Thoracic aorta (tissue), 2 donors: ENCODE measurements at places on chromosomes 5 and 9.

DNA sequence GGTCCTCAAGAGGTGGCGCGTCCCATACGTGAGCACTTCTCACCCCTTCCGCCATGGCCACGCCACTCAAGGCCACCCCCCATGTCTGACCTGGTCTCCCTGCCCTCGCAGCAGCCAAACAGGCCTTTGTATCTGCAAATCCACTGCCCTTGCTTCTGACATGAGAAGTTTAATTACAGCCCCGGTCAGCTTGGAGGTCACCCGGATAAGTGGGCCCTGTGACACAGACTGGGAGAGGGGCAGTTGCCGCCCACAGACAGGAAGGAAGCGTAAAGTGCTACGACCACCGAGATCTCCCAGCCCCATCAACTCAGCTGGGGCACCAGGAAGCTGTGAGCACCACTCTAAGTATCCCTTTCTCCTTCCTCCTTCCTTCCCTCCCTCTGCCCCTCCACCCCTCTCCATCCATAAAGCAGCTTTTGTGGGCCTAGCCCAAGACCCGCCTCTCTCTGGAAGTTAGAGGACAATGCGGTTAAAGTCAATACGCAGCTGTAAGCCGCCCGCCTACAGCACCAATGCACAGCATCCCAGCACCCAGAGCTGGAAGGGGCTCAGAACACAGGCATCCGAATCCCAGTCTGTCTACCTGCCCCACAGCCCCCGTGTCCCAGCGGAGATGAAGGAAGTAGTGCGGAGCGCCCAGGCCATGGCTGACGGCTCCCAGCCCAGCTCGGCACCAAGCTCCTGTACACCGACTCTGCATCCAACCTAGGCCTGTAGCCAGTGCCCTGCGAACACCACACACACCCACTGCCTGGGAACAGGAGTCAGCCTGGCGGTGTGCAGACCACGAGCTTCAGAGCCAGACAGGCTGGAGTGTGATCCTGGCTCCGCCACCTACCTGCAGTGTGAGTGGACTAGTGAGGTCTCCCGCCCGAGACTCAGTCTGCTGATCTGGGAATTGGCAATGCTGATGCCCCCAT is 44.8 kb upstream of the RNF130 start:
- DNase-seq: no peak
- H3K4me3 ChIP-seq: no peak overlapping the region
- H3K27ac ChIP-seq: no peak overlapping the region
- no peaks in the 10 kb centered on the region for H3K27me3 ChIP-seq
- no peaks in the 10 kb centered on the region for H3K36me3 ChIP-seq
- no peaks in the 10 kb centered on the region for H3K4me1 ChIP-seq

- H3K4me3 ChIP-seq: no peak overlapping the region
- H3K27ac ChIP-seq: no peak overlapping the region
- no peaks in the 10 kb centered on the region for H3K36me3 ChIP-seq
- H3K4me1 ChIP-seq: no peaks in the 10 kb centered on the region
These were observed 334.0 kb downstream of the ARHGEF28 start for GRCh38 chr5:73960023-73960422.

DNA sequence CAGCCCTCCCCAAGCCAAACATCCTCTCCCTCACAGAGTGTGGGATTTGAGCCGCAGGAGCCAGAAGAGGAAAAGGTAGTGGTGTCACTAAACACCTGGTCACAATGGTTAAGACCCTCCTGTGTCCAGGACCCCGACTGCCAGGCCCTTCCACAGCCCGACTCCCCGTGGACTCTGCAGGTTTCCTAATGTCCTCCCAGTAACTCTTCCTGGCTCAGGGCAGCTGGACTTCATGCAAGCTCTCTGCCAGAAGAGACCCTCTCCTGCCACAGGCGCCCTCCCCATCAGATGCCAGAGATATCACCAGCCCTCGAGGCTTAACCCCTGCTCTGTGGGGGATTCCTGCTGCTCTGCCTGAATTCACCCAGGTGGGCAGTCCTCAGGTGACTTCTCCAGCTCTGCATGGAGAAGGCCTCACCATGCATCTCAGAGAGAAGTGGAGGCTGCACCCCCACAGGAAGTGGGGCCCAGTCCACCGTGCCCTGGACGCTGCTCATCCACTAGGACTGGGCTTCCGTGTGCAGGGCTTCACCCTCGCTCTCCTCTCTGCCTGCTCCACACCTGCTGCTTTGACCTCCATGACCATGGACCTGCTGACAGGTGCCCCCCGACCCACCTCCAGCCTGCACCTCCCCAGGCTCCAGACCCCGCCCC is 111.2 kb downstream of the ADAMTS2 start:
- H3K27me3 ChIP-seq: no peaks in the 10 kb centered on the region
- H3K36me3 ChIP-seq: no peaks in the 10 kb centered on the region

DNA sequence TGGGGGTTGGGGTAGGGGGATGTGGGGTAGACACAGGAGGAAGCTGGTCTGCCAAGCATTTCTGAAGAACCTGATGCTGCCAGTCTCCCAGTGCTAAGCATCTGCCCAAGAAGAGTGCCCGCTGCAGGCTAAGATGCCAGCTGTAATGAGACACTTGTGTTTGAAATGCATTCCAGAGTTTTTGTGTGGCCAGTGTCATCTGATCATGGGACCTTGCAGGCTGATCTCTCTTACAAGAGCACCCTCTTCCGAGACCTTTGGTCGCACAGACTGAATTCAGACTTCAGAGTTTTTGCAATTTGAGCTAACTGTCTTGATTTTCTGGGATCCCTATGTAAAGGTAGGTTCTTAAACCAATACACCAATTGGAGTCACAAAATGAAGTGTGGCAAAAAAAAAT is 58.1 kb downstream of the DENND1A start:
- peaks cover 3% of the 10 kb centered on the region for H3K36me3 ChIP-seq
- H3K27me3 ChIP-seq: no peaks in the 10 kb centered on the region
- DNase-seq: no peak
- H3K4me1 ChIP-seq: peaks cover 3% of the 10 kb centered on the region
- no peak overlapping the region for H3K27ac ChIP-seq
- no peak overlapping the region for H3K4me3 ChIP-seq

GRCh38 chr9:95286151-95286550 is 31.4 kb downstream of the FANCC start:
- no peak for DNase-seq
- no peaks in the 10 kb centered on the region for H3K36me3 ChIP-seq
- no peak overlapping the region for H3K4me3 ChIP-seq
- no peak overlapping the region for H3K27ac ChIP-seq
- H3K27me3 ChIP-seq: no peaks in the 10 kb centered on the region

- no peak overlapping the region for H3K4me3 ChIP-seq
- no peaks in the 10 kb centered on the region for H3K4me1 ChIP-seq
- no peaks in the 10 kb centered on the region for H3K27me3 ChIP-seq
- H3K27ac ChIP-seq: no peak overlapping the region
- DNase-seq: no peak
- no peaks in the 10 kb centered on the region for H3K36me3 ChIP-seq
These were observed 451.2 kb upstream of the TLE4 start for GRCh38 chr9:79120533-79120932.

GRCh38 chr5:78162253-78162862 is 132.1 kb downstream of the AP3B1 start:
- no peak for DNase-seq
- H3K4me1 ChIP-seq: no peaks in the 10 kb centered on the region
- no peak overlapping the region for H3K27ac ChIP-seq
- no peaks in the 10 kb centered on the region for H3K27me3 ChIP-seq

DNA sequence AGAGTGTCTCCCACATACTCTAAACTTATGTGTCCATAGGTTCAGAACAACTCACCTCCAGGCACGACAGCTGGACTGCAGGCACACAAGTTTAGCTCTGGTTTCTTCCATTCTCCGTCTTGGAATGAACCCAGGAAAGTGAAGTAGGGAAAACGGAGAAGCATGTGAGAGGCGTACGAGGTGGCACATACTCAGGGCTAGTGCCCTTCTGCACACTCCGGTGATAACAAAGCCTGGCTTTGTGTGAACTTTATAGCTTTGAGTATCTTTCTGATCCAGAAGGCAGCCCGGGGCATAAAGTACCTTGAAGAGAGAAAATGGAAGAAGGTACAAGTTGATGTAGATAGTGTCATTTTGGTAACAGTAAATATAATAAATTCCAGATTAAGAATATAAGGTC is 11.1 kb upstream of the HTR4 start:
- no peak overlapping the region for H3K27ac ChIP-seq
- no peak overlapping the region for H3K4me3 ChIP-seq
- DNase-seq: no peak
- H3K27me3 ChIP-seq: no peaks in the 10 kb centered on the region
- no peaks in the 10 kb centered on the region for H3K4me1 ChIP-seq

DNA sequence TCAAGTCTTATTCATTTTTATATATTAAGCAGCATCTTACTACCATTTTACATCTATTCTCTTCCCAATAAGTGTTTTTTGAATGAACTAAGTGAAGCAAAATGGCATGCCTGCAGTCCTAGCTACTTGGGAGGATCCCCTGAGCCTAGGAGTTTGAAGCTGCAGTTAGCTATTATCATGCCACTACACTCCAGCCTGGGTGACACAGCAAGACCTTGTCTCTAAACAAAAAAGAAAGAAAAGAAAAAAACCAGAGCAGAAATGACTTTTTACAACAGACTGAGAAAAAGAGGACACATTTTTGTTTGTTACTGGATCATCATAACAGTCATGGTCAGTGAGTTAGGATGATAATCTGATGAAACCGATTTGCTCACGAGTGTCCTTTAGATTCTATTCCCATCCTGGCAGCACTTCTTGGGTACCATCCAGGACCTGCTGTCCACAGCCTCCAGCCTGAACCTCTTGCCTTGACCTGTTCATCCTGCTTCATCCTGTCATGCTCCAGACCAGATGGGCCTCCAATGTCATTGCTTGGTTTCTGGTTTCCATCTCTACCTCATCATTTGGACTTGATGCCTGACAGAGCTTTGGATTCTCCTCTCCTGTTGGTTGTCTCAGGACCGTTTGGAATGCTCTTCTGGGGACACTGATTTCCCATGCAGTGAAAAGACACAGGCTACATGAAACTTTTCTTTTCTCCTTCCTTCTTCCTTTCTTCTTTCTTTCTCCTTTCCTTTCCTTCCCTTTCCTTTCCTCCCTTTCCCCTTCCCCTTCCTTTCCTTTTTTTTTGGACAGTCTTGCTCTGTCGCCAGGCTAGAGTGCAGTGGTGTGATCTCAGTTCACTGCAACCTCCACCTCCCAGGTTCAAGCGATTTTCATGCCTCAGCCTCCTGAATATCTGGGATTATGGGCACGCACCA is 50.1 kb upstream of the GLRX start:
- peaks cover 21% of the 10 kb centered on the region for H3K4me1 ChIP-seq
- H3K36me3 ChIP-seq: no peaks in the 10 kb centered on the region
- H3K27ac ChIP-seq: no peak overlapping the region
- no peak for DNase-seq
- H3K27me3 ChIP-seq: no peaks in the 10 kb centered on the region

GRCh38 chr5:6424110-6424659 is 24.5 kb upstream of the UBE2QL1 start:
- H3K4me1 ChIP-seq: peaks cover 8% of the 10 kb centered on the region
- no peaks in the 10 kb centered on the region for H3K27me3 ChIP-seq
- no peak overlapping the region for H3K4me3 ChIP-seq
- DNase-seq: no peak
- no peak overlapping the region for H3K27ac ChIP-seq

- DNase-seq: no peak
- H3K4me3 ChIP-seq: no peak overlapping the region
- no peaks in the 10 kb centered on the region for H3K27me3 ChIP-seq
- H3K4me1 ChIP-seq: peaks cover 6% of the 10 kb centered on the region
- no peak overlapping the region for H3K27ac ChIP-seq
- H3K36me3 ChIP-seq: no peaks in the 10 kb centered on the region
These were observed 4.6 kb downstream of the CSF1R start for GRCh38 chr5:150081541-150082283.

DNA sequence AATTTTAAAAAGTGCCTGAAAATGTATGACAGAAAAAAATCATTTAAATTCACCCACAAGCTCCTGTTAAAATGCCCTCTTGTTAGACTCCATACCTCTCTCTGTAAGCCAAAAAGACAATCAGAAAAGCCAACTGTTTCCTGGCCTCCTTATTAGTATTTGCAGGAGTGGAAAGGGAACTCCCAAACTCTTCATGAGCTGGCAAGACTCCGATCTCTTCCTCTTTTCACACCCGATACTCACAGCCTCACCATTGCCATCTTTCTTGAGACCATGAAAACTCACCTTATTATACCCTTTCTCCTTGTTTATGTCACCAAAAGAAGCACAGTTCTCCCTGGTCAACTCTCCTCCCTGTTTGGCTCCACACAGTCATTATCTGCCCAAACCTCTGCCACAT is 197.8 kb downstream of the DMAC1 start:
- H3K4me1 ChIP-seq: no peaks in the 10 kb centered on the region
- H3K27me3 ChIP-seq: no peaks in the 10 kb centered on the region
- no peak overlapping the region for H3K4me3 ChIP-seq

DNA sequence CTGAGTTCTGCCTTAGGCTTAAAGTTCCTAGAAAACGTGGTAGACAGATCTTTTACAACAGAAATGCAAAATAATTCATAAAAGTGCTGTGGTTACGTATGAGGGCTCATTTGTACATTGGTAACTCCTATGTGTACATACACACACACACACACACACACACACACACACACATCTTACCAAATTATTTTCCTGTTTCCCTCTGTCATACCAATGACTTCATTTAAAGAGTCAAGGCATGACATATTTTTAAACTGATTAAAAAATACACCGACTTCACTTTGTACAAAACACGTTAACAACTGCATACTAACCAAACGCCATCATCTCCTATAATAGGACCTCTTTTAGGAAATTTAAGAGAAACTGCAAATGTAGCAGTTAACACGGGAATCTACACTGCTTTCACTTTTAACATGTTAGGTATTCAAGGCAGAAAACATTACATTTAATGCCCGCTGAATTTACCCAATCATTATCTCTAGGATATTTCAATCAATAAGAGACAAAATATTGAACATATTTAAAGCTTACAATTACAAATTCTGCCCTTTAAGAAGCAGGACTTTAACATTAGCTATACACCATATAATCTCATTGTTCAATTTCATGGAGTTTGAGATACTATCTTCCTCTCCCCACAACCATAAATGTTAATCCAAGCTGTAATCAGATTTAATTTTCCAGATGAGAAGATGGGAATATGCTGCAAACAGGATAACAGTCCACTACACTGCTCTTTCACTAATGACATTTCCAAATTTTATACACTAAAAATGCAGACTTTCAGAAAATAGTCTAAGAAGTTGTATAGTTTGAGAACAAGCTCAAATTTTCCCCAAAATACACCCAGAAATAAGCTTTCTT is 133.1 kb downstream of the DENND1A start:
- no peaks in the 10 kb centered on the region for H3K36me3 ChIP-seq
- no peaks in the 10 kb centered on the region for H3K27me3 ChIP-seq
- no peaks in the 10 kb centered on the region for H3K4me1 ChIP-seq
- no peak overlapping the region for H3K4me3 ChIP-seq

DNA sequence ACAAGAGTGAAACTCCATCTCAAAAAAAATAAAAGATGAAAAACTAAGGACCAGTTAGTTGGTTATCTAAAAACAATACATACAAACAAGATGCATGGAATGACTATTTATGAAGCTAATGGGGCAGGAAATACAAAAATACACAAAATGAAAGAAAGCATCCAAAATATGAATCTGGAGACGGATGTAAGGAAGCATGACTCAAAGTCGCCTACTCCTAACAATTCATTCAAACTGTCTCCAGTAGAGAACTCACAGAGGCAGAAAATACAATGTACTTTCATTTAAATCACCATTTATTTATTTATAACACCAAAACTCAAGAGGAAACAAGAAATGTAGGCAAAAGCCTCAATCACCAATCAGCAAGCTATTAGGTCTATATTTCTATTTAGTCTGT is 68.4 kb downstream of the SCAI start:
- no peak overlapping the region for H3K27ac ChIP-seq
- no peaks in the 10 kb centered on the region for H3K27me3 ChIP-seq
- H3K36me3 ChIP-seq: no peaks in the 10 kb centered on the region
- DNase-seq: no peak
- H3K4me1 ChIP-seq: no peaks in the 10 kb centered on the region
